ENCODE measurements at places on chromosomes 5 and 9.

DNA sequence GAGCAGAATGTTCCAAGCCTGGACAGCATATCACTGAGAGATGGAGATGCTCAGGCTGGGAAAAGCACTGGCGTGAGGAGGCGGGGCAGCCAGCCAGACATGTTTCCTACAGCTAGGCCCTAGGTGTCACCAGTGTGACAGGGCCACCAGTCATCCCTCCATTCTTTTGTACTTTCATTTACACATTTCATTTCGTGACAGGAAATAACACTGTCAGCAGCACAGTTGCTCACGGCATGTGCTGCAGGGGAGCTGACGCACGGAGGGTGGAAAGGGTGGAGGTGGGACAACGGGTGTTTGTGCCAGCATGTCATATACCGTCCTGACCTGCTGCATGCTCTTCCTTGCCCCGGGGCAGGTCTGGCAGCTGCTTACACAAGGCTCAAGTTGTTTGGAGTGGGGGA, 14.8 kb upstream of the CEMIP2 start:
- no peak for DNase-seq

- DNase-seq, result no peak
Observed at GRCh38 chr5:160957312-160957861, 105.4 kb upstream of the ATP10B start.

DNA sequence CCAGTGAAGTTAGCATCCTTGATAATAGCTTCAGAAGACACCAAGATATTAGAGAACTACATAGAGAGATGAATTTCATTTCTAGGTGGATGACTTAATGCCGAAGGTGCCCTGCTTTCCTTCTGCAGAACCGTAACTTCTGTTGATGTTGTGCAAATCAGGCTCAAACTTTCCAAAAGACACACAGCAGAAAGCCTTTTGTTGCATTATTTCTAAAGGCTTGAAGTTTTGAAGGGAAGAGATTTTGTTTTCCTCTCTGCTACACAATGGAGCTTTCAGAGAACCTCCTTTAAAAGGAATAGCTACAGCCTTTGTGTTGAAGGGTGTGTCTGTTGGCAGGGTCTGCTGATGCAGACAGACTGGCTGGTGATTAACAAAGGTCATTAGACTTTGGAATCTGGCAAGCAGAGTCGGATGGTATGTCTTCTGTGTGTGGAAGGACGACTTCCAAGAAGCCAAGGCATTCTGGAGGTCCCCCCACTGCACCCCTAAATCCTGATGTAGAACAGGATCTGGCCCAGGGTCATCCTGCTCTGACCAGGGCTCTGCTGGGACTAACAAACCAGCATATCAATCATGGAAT, 57.8 kb downstream of the ZNF462 start:
- peak; percentile 76 for DNase-seq

- peak; percentile 28 for DNase-seq
Observed at GRCh38 chr5:170623576-170624181, 119.9 kb downstream of the KCNIP1 start.

- DNase-seq, result peak; percentile 61
Observed at GRCh38 chr5:172463031-172463430, 8.7 kb upstream of the SH3PXD2B start.

GRCh38 chr9:110605565-110605964, 26.0 kb upstream of the SVEP1 start:
- DNase-seq, result no peak

Data from midbrain (tissue), 1 donor.